ENCODE measurements at places on chromosomes 5 and 9.

DNA sequence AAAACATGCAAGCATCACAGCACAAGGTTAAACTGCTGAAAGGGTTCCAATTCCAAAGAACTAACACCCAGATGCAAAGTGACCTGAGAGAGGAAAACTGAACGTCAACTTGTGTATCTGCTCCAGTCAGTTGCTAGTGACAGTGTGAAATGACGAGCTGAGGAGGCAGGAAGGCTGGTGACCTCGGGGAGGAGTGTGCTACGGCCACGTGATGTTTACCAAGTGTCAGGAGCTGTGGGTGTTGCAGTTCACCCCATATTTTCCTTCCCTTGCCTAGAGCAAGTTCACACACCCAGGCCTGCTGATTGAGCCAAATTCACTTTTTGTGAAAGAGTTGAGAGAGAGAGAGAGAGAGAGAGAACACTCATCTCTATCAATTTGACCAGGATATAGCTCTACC is 231.6 kb upstream of the ANKH start:
- DNase-seq = no peak

- DNase-seq = no peak
Observed at GRCh38 chr5:115627295-115627865, 1.5 kb upstream of the TMED7 start.

DNA sequence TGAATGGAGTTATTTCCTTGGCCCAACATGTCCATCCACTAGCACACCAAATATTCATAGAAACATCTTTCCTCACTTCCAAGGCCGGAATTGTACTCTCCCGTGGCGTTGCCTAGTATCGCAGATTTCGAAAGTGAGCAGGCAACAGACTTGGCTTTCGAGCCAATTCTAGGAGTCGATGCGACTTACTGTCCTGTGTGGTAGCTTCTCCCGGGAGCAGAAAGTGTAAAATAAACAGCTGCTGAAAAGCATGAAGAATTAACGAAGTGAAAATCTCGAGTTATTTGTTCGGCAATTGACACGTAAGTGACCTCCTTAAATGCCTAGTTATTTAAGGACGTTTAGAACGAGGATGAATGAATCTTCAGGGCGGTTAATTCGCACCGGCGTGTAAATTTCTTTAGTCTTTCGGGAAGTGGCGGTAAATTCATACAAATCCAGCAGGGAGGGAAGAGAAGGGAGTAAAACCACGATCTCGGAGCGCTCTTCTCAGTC is 449 bp upstream of the PCSK5 start:
- DNase-seq = peak; percentile 54

GRCh38 chr9:107489144-107489673 is 360 bp downstream of the KLF4 start:
- DNase-seq = no peak

DNA sequence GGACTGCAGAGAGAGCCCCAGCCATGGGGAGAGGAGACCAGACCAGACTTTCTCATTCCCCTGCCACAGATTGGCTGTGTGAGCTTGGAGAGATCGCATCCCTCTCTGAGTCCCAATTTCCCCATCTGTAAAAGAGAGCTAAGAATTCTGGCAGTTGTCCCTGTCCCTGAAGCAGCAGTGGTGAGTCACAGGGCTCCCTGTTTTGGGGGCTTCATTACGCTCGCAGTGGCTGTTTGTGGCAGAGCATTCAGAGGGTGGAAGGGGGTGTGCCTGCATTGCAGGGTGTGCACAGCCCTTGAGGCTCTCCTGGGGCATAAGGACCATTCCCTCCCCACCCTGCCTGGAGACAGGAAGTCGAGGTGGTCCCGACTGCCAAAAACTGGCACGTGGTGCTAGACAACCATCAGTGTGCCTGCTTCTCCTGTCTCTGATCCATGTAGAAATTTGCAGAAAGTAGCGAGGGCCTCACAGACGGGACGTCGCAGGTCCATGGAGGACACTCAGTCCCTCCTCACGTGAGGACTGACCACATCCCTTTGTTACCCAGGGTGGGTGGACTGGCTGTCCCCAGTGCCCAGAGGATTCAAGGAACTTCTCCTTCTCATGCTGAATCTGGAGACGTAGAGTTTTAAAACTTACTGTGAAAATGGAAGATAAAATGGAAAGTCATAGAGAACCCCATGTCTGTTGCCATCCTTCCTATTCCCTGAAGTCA is 35.3 kb downstream of the HRH2 start:
- DNase-seq = no peak

DNA sequence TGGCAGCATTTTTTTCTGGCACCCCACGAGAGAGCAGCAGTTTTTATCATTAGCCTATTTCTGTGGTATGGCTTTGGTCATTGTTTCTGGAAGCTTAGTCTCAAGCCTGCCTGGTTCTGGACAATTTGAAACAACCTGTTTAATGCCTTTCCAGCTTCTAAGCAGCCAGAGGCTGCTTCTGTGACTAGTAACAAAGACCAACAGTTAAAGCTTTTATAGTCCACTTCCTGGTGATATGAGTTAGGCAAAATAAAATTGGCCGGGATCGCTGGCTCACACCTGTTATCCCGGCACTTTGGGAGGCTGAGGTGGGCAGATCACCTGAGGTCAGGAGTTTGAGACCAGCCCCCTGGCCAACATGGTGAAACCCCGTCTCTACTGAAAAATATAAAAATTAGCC is 24.0 kb downstream of the LYRM7 start:
- DNase-seq = no peak

GRCh38 chr9:89519366-89519805 is 21.5 kb upstream of the SEMA4D start:
- no peak for DNase-seq
